Tibial nerve (tissue), 4 donors: ENCODE measurements at places on chromosomes 16 and 17. TPM values are rescaled to one million over a fixed set of nuclear protein-coding genes. Genes with fewer than 3 reads are reported as not detected.

DNA sequence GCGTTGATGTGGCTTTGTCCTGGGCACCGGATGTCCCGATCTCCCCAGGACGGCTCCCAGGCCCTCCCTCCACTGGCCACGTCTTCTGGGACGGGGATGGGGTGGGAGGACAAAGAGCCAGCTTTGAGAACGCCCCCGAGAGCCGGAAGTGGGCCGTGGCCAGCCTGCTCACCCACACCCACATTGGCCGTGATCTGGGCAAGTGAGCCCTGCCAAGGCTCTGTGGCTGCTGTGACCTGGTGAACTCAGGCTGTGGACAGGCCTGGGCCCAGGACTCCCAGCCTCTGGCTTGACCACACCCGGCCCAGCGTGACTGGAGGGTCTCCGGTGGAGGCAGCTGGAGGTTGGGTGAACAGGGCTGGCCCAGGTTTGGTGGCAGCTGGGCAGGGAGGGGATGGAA is 3.3 kb downstream of the CDH15 start:
- DNase-seq = no peak

- no peak for DNase-seq
Observed at GRCh38 chr17:12310811-12311210, 290.1 kb downstream of the MAP2K4 start.

- DNase-seq = no peak
Observed at GRCh38 chr17:4558347-4558971, 1.9 kb downstream of the GGT6 start.

- no peak for DNase-seq
Observed at GRCh38 chr16:57999366-57999970, 1.0 kb downstream of the ZNF319 start.

GRCh38 chr17:67183531-67183930 is 61.5 kb downstream of the HELZ start:
- no peak for DNase-seq

- DNase-seq = no peak
Observed at GRCh38 chr17:14715561-14715960, 414.7 kb downstream of the HS3ST3B1 start.

DNA sequence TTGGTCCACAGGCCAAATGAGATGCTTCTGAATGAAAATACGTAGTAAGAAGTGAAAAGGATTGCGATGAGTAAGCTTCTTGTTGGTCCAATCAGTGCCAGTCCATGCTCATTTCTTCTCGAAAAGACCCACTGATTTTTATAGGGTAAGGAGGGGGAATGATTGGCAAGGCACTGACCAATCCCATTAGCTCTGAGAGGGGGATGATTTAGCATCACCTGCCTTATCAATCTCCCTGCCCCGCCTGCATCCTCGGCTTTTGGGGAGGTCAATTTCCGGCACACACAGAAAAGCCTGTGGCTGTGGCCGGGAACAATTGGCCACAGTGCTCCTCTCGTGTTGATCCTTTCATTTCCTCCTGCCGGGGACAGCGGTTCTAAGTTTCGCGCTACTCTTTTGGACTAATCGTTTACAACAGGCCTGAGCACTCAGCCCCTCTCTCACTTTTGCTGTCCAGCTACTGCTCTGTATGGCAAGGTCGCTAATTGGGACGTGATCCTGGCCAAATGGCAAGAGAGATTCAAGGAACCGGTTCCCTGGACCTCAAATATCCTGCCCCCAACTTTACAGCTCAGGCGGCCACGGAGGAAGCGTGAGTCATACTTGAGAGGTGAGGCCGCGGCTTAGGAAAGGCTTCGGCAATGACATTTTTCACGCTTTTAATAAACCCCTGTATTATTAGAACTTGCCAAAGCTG is 43.1 kb downstream of the TBX4 start:
- no peak for DNase-seq

GRCh38 chr17:20291853-20292252 is 175.5 kb downstream of the LGALS9B start:
- no peak for DNase-seq

GRCh38 chr17:82775001-82775823 is 23.3 kb downstream of the TBCD start:
- peak; percentile 50 for DNase-seq

- no peak for DNase-seq
Observed at GRCh38 chr17:41621916-41622315, 2.5 kb downstream of the KRT17 start.

- DNase-seq = no peak
Observed at GRCh38 chr16:65113441-65113840, 8.4 kb downstream of the CDH11 start.

- DNase-seq = no peak
Observed at GRCh38 chr16:53714205-53715022, 10.5 kb downstream of the FTO start.

GRCh38 chr16:51374346-51374745 is 223.3 kb upstream of the SALL1 start:
- DNase-seq = no peak

- DNase-seq = no peak
Observed at GRCh38 chr16:81940781-81941560, 70.3 kb downstream of the SDR42E1 start.

DNA sequence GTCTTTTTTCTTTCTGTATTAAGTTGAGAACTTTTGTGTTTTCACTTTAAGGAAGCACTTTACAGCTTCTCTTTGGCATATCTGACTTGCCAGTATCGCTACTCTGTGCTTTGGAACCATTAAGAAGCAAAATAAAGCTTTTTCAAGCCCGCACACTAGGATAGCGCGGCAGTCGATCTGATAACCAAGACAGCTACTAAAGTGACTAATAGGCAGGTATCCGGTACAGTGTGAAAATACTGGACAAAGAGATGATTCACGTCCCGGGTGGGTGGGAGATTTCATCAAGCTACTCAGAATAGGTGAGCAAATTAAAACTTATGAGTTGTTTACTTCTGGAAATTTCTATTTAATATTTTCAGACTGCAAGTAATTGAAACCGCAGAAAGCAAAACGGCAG is 53.8 kb downstream of the SHISA6 start:
- no peak for DNase-seq

GRCh38 chr17:76236603-76237002 is 3.7 kb downstream of the RNF157 start:
- no peak for DNase-seq

DNA sequence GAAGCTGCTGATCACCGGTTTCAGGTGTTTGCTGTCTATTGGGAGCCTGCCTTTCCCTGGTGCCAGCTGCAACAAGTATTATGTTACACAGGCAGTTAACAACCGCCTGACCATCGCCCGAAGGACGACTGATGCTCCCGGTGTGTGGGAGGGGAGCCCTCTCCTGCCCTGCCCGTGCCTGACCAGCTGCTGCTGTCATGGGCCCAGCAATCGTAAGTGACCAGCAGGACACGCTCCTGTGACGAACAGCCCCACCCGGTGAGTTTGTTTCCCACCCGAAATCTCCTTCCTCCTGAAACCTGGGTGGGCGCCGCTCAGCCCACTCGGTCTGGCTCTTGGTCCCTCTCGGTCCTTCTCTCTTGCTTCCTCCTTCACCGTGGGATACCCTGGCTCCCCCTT is 17.9 kb upstream of the UBE2I start:
- no peak for DNase-seq

GRCh38 chr17:8192070-8192815 is 2.3 kb upstream of the BORCS6 start:
- peak; percentile 96 for DNase-seq

- no peak for DNase-seq
Observed at GRCh38 chr17:34647511-34647910, 68.1 kb downstream of the TMEM132E start.

GRCh38 chr17:2693561-2694380 is 17.8 kb downstream of the CLUH start:
- DNase-seq = no peak

DNA sequence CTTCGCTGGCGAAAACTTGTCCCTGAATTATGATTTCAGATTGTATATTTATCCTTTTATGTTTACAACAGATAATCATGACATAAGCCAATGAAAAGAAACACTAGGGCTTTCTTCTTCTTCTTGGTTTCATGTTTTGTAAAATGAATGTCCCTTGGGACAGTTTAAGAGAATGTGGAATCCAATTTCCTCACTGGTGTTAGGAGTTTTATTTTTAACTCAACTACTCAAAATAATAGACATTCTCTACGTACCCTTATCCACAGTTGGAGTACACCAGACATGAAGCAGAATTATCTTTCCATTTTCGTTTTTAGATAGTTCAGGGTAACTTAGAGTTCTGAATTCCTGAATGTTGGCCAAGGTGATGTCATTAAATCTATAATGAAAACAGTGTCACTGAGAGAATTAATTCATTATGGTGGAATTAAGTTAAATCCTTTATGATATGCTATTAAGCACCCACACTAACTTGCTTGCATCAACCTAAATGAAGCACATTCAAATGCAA is 43.4 kb downstream of the IRX6 start:
- no peak for DNase-seq

- DNase-seq = no peak
Observed at GRCh38 chr16:21610766-21611165, 11.4 kb downstream of the METTL9 start.

GRCh38 chr17:82937411-82938371 is 97.9 kb upstream of the ZNF750 start:
- no peak for DNase-seq

DNA sequence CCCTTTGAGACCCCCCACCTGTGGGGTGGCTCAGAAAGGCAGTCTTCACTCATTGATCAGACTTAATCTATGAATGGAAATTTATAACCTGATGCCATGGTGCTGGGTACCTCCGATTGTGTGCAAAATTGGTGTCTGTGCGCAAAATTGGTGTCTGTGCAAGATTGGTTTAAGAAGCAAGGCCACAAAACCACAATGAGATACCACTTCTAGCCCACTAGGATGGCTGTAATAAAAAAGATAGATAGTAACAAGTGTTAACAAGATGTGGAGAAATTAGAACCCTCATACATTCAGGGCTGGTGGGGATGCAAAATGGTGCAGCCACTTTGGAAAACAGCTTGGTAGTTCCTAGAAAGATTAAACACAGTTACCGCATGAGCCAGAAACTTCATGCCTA is 13.9 kb upstream of the CSNK2A2 start:
- DNase-seq = no peak

GRCh38 chr16:48234630-48235029 is 9.5 kb upstream of the LONP2 start:
- DNase-seq = no peak

- no peak for DNase-seq
Observed at GRCh38 chr16:51651061-51651466, 500.0 kb upstream of the SALL1 start.

- no peak for DNase-seq
Observed at GRCh38 chr17:76473541-76473985, 6.2 kb downstream of the AANAT start.

The KRTAP17-1 gene
- not detected for total RNA-seq

The C16orf54 gene
- total RNA-seq = 0.63 TPM

The ERAL1 gene
- total RNA-seq = 26.4 TPM

The MYCBPAP gene
- 6.8 TPM for total RNA-seq

The EPN3 gene
- total RNA-seq = 0.42 TPM

The RUNDC3A gene
- not detected for total RNA-seq

The PYY gene
- 2.0 TPM for total RNA-seq

The SPATA22 gene
- total RNA-seq = 0.60 TPM

The C17orf78 gene
- total RNA-seq = not detected

The KLHL11 gene
- total RNA-seq = 34.7 TPM

The CDH13 gene
- 7.0 TPM for total RNA-seq

The G6PC1 gene
- total RNA-seq = not detected

The CCL16 gene
- not detected for total RNA-seq

The SRL gene
- total RNA-seq = 1.3 TPM

The PITPNM3 gene
- total RNA-seq = 3.1 TPM

The LGALS9 gene
- total RNA-seq = 27.1 TPM

The DNAAF1 gene
- 1.1 TPM for total RNA-seq

The SLC43A2 gene
- 10.3 TPM for total RNA-seq
